ENCODE measurements at places on chromosomes 6 and 20.

GRCh38 chr20:53582574-53583351 lies 10.9 kb downstream of the ZNF217 start:
- no peak for DNase-seq

DNA sequence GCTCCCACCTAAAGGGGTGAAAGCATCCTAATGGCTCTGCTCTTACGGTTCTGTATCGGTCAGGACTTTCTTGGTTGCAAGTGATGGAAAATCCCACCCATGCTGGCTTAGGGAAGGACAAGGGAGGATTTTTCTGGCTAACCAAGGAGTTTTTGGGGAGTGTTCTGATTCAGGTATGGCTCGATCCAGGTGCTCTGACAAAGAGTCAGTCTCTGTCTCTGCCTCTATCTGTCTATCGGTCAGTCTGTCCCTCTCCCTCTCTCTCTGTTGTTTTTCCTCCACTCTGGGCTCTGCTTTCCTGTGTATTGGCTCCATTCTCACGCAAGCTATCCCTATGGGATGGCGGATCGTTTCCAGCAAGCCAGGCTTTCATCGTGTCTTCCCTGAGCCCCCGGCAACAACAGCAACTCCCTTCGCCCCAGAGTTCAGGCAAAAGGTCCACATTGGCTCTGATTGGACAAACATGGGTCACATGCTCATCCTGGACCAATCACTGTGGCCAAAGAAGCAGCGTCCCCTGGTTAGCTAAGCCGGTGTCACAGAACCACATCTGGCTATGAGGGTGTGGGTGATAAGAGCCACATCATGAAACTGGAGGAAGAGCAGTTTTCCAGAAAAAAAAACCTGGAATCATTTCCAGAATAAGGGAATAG lies 160.3 kb downstream of the BMP7 start:
- no peak for DNase-seq

- no peak for DNase-seq
Measured at GRCh38 chr6:12751694-12752325, 35.2 kb downstream of the PHACTR1 start.

DNA sequence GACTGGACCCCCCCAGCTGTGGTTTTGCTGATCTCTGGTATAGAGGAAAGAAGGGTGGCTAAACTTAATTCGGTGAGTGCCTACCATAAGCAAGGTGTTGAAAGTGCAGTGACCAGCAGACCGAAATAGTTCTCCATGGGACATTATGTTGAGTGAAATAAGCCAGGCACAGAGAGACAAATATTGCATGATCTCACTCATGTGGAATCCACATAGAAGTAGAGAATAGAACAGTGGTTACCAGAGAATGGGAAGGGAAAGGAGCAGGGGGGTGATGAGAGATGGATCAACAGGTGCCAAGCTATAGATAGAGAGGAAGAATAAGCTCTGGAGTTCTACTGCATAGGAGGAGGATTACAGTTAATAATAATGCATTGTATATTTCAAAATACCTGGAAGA lies 9.7 kb upstream of the GCNT2 start:
- no peak for DNase-seq

DNA sequence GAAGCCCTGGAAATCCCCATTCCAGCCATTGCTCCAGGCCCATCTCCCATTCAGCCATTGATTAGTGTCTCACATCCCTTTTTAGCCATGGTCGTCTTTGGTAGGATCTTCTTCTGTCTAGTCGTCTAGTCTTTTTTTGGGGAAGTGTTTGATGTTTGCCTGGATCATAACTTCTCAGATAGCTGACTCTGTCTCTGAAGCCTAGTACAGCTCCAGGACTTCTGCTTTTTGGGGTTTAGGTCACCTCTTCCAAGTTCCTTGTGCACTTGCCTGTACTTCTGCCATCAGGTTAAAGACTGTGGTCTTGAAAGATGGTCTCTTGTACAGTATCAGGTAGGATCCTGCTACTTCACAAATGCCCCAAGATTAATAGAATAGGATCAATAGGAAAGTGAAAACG lies 553.5 kb downstream of the PKHD1 start:
- no peak for DNase-seq

GRCh38 chr6:18962361-18962905 lies 575.3 kb downstream of the RNF144B start:
- DNase-seq, result peak; percentile 25

DNA sequence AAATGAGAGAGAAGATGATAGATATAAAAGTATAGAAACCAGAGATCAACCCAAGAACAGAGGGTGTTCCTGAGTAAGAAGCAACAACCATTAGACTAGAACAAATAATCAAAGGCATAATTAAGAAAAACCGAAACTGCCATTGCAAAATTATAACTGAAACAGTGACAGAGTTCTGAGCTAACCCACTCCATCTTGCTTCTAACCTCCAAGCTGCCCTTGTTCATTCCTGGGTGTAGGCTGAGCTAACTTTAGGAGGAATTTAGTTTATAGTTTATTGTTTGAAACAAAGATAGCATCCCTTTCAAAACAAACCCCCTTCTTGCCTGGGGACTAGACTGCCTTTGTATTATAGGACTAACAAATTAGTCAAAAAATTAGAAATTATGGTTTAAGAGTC lies 56.1 kb upstream of the PRND start:
- no peak for DNase-seq

- no peak for DNase-seq
Measured at GRCh38 chr6:43180985-43181384, 1.0 kb upstream of the CUL9 start.

DNA sequence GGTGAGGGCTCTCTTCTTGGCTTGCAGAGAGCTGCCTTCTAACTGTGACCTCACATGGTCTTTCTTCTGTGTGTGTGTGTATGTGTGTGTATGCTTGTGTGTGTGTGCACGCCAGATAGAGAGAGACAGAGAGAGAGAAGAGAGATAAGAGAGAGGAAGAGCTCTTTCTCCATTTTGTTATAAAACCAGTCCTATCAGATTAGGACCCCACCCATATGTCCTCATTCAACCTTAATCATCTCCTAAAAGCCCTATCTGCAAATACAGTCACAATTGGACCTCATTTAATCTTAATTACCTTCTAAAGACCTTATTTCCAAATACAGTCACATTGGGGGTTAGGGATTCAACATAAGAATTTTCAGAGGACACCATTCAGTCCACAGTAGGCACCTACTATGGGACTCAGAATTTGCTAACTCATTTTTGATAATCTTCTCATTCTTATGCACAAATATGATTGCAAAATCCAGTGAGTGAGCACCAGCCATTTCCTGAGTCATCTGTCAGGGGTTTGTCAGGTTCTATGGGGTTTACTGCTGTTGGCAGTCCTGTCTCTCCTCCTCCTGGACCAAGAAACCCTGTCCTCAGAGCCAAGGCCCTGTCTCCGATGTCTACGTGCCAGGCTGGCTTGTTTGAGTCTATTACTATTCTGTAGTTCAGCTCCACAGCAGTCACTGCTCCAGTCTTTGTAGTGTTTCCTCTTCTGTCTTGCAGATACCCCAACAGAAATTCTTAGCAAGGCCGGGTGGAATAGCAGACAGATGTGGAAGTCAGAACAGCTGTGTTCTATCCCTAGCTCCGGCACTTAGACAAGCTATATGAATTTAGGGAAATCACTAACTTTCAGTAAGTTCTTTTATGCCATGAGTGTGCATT lies 59.0 kb upstream of the FAM184A start:
- DNase-seq, result no peak

DNA sequence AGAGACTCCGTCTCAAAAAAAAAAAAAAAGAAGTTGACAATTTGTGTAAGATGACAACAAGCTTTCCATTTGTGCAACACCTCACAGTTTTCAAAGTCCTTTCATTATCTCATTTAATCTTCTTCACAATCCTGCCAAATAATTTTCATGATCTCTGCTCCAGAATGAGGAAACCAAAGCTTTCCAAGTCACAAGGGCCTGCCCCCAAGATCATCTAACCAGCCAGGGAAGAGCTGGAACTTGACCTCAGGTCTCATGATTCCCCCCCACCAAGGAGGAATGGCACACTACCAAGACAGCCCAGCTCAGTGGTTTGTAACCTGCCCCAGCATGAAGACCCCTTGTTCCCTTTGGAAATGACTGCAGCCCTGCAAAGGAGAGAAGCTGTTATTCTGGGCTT lies 74.0 kb upstream of the PIM1 start:
- DNase-seq, result no peak

DNA sequence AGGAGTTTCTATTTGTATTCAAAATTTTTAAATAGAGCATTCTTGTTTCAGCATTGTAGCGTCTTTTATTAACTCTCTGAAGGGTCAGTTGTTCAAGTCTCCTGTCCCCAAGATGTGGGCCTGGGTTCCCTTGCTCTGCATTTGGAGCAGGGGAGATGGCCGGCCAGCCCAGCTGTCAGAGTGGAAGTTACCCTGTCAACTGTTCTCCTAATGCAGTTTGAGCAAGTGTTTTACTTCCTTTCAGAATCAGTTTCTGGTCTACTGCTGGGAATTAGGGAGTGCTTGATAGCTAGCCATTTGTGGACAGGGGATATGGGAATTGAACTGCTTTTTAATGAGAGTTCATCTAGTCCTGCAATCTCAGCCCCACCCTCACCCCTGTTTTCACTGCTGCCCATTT lies 116.6 kb downstream of the QKI start:
- DNase-seq, result no peak

DNA sequence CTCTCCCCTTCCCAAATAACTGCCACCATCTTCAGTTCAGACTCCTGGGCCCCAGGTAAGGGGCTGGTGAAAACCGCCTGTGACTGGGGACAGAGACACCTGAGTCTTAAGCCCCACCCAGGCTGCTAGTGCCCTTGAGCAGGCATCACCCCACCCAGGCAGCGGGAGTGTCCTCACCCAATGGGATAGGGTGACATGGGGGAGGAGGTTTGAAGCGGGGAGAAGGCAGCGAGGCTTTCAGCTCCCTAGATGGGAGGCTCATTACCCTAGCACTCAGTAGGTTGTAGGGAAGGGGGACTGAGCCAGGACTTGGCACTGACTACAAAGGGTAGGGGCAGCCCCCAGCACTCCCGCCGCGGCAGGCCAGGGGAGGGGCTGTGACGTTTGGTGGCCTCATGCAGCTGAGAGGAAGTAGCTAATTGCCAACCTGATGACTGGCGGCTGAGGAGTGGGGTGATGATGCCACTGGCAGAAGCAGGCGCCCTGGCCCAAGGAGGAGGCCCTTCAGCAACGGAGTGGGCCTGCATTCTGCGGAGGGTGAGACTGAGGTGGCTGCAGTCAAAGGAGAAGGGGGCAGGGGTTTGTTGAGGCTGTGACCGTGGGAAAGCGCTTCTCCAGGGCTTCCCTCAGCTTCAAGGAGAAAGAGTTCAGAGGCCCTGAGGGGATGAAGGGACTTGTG lies 126.9 kb downstream of the MRPL14 start:
- peak; percentile 84 for DNase-seq

DNA sequence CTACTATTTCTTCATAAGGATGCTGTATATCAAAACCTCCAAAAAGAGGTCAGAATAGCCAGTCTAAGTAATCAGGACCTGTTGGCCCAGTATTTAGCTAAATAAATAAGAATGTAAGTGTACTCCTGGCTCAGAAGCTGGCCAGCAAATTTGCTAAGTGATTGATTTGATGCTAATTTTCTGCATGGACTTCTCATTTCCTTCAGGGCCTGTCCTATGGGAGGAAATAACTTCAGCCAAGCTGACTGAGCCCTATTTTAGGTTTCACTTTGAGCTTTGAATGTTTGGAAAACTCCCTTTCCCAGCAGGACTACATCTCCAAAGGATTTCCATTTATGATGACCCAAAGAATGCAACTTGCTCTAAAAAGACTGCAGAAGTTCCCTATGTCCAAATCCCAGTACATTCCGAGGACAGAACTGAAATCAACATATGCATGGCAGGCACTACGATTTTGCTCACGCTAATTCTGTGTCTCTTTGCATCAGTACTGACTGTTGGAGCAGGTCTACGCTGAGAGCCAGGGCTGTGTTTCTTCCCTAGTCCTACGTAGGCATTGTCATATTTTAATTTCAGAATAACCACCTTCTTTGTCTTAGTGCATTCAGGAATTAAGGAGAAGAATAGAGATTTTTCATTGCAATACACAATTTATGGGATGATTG lies 441.4 kb upstream of the PLCB4 start:
- DNase-seq, result no peak

GRCh38 chr20:13008761-13009681 lies at the start of gene SPTLC3:
TSS of gene SPTLC3 (plus strand) at chr20:13008972. CDS start at chr20:13009268, 296 bp downstream.
- DNase-seq, result no peak

DNA sequence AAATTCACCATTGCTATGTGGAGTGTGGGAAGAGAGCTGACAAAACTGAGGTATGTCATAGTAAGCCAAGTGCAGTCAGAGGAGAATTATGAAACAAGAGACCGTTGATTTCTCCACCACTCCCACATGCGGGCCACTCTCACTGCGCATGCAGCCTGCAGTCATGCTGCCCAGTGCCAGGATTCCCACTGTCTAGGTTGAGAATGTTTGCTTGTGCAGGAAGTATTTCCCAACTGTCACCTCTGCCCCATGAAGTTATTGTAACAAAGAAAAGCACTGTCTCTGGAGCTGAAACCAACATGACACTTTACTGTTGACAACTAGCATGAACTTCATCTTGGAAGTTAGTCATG lies 18.7 kb upstream of the SFT2D1 start:
- no peak for DNase-seq

GRCh38 chr6:164477101-164477500 lies 832.3 kb downstream of the C6orf118 start:
- DNase-seq, result no peak

DNA sequence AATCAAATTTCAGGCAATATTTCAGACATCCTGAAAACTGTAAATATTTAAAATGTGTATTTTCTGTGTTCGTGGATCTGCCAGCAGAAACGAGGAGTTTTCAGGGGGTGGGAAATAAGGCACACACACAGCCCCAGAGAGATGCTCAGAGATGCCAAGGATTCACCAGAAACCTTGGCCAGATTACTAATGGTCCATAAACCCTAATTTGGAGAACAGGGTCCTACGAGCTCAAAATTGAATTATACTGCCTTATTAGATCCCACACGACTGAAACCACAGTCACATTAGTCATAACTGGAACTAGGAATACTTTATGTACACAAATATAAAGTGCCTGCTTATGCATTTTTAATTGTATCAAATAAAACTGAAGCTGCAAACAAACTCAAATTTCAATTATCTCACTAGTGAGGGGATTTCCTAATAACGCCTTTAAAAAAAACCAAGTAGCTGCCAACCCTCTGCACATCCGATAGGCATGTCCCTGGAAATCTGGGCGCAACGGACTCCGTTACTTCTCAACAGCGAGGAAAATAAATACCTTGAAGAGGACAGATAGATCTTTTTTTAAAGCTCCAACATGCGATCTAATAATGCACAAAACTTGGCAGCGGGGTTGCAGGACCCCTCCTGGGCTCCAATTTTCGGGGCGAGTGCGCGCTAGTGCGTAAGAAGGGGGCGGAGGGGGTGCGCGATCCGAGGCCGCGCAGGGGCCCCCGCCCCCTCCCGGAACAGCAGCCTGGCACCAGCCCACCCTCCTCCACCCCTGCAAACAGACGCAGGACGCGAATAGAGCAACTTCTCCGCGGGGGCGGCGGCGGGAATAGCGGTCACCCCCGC lies 897 bp downstream of the CHD6 start:
- peak; percentile 50 for DNase-seq

GRCh38 chr20:573414-574296 lies 30.1 kb upstream of the CSNK2A1 start:
- DNase-seq, result no peak

All from NCI-H1105 treated with DMSO at 0.1 percent for 48 hours (cell line).